Fibroblast of mammary gland (primary cell): ENCODE measurements at places on chromosomes 1 and 21.
A peak's percentile ranks its signal among the peaks of the same experiment; 100 is the strongest.

- DNase-seq, result peak; percentile 95
These were observed 733.9 kb upstream of the CHRM3 start for GRCh38 chr1:238652346-238652968.

DNA sequence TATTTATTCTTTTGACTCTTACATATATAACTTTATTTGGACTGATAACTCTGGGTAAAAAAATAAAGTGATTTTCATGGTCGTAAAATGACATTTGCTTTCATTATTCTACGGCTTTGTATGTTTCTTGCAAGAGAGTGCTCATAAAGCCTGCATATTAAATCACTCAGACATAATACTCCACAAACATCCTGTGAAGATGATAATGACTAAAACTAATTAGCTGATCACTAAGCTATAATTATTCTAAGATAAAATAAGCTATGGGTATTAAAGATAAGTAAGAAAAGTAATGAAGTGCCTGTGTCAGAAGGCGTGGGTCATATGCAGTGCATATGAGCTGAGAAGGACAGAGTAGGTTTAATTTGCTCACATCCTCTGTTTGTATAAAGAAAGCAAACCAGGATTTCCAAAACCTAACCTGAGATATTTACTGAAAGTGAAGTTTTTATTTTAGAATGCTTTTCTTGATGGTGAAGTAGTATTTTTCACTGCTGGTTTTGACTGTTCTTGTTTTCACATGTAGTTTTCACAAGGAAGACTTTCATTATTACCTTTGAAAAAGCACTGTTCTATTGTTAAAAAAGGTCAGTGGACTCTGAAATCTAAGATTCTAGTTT is 278.8 kb downstream of the AMY1C start:
- DNase-seq, result no peak

DNA sequence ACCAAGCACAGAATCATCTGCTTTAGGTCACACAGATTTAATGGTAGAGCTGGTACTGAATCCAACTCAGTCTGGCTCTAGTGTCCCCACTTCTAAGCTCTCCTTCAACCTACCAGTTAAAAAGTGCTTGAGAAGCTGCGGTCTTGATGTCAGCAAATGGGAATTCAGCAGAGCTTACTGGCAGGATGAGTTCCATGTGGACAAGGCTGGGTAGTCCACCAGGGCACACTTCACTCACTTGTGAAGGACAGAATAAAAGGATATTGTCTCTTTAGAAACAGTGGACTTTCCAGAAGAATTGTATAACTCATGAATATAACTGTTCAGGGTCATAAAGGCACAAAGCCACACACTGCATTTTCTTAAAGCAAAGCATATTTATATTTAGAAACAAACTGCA is 35.1 kb upstream of the GUCA2B start:
- DNase-seq, result no peak

DNA sequence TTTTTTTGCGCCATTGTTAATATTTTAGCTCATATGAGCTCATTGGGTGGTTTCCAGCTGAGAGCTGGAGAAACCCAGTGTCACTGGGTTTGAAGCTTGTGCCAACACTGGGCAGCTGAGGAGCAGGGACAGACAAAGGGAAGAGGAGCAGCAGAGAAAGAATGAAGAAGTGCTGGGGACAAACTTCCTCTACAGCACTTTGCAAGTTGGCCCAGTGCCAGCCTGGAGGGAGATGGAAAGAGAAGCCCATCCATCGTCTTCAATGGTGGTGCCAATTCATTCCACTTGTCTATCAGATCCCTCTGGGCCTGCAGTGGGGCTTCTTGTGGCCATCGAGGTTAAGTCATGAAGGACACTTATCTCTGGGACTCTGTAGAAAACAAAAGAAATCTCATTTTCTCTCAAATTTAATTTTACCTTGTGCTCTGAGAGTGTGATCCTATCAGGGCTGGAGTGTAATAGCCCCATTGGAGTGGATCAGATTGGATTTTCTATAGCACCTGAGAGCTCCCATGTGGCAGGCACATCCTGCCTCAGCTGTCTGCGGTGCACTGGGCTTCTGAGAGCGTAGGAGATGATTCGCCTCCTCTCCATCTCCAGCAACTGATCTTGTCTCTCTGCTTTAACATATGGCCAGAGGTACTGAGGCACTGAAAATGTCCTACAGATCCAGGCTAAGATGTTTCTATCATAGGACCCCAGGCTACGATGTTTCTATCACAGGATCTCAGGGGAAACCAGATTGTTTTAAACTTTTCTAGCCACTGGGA is 114.7 kb downstream of the TNR start:
- DNase-seq, result no peak

- DNase-seq, result peak; percentile 64
These were observed 27.4 kb downstream of the DTL start for GRCh38 chr1:212062832-212063438.

DNA sequence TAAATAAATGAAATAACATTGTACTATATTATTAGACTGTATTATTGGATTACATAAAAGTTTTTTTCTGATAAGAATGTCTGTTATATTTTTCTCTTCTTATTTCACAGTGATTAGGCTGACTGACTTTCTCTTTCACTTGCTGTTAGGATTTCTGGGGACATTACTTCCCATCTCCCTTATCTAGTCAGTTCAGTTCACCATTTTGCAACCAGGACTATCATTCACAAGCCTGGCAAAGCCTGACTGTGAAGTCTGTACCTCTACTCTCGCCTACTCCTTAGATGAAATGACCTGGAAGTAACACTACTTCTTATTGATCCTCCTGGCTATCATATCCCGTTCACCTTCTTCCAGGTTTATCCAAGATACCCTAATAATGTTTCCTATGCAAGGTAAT is 676.6 kb downstream of the USP25 start:
- no peak for DNase-seq

- peak; percentile 63 for DNase-seq
These were observed 1.4 kb downstream of the RNF11 start for GRCh38 chr1:51237351-51238033.

- no peak for DNase-seq
These were observed 9.3 kb upstream of the CLDN14 start for GRCh38 chr21:36489103-36489775.

DNA sequence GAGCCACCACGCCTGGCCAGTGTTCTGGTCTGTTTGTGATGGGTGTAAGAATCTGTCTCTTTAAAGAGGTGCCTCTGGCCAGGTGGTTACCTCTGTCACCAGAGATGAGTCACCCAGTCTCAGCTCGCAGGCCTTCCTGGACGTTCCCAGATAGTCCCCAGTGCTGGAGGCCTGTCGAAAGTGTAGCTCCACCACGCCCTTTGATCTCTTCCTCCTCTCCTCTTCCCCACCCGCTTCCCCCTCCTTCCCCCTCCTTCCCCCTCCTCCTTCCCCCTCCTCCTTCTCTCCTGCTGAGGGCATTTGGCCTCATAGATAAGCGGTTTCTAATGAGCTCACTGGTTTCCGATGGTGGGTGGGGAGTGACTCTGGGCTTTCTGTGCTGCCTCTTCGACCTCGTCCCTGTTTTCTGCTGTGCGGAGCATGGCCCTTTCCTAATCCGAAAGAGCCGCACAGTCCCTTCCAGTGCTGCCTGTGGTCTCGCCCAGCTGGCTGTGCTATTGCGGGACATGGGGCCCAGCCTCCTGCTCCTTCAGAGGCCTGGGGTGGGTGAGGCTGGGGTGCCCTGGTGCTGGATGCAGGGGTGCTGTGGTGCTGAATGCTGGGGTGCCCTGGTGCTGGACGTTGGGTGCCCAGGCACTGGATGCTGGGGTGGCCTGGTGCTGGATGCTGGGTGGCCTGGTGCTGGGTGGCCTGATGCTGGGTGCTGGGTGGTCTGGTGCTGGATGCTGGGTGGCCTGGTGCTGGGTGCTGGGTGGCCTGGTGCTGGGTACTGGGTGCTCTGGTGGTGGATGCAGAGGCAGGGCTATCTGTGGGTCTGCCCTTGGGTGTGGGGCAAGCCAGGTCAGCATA is 19.2 kb downstream of the AGPAT3 start:
- DNase-seq, result no peak

- DNase-seq, result no peak
These were observed 158.9 kb upstream of the COA6 start for GRCh38 chr1:234214129-234214910.

GRCh38 chr1:226541231-226541630 is 7.3 kb upstream of the STUM start:
- no peak for DNase-seq

DNA sequence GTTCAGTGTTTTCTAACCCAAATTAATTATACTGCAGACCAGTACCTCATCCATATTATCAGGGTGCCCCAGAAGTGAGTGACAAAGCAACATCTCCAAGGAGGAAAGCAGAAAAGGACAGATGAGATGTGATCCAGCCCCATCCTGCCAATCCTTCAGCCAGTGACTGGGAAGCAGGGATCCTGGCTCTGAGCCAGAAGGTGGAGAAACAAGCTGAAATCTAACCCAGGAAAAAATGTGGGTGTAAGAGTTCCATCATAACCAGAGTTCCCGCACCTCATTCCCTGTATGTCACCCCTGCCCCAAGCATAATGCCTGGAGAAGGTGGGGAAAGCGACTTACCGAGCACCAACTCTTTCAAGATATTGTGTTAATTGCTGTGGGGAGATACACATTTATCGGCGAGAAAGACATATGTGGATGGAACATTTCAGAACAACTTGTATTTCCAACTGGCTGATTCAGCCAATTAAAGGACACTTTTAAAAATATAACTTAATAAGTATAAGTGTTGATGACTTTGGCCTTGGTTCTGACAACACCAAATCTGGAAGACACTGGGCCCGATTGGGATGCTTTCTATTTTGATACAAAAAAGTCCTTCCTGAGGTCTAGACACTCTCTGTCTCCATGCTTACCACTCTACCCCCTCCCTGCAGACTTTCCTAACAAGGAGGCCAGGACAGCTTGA is 14.9 kb downstream of the PLEKHA6 start:
- DNase-seq, result no peak

GRCh38 chr1:109733236-109733870 is 7.5 kb downstream of the GSTM3 start:
- DNase-seq, result no peak

DNA sequence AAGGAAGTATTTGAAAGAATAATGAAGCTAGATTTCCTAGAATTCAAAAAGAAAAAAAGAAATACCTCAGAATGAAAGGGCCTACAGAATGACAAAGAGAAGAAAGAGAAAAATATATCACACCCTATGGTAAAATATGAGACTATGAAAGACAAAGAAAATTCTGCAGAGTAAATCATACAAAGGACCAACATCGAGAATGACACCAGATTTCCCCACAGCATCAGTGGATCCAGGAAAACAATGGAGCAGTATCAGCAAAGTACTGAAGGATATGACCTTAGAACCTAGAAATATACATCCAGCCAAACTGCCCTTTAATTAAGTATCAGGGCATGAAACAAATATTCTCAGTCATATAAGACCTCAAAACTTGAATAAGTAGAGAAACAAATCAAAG is 21.2 kb upstream of the IFNAR2 start:
- DNase-seq, result peak; percentile 11

- DNase-seq, result peak; percentile 80
These were observed 51.2 kb downstream of the DIP2A start for GRCh38 chr21:46509741-46510502.

DNA sequence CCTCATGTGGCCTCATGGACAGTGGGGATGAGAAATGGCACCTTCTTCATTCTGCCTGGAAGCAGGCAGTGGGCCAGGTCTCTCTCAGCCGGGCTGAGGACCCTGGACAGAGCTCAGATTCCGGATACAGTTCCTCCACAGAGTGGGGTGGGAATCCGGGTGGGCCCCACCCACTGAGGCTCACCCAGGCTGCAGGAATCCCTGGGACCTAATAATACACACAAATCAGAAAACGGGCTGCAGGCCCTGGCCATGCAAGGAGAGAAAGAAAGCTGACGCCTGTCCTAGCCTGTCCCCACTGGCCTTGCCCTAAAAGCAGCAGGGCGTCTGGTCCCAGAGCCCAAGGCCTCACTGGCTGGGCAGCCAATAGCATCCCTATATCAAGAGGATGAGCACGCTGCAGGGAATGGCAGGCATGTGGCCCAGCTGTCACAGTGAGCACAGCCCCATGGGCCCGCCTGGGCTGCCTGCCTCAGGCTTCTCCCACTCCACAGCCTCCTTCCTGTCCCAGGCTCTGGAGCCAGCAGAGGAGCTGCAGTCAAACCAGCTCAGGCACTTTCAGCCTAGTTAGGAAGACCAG is 25.3 kb downstream of the ACTA1 start:
- DNase-seq, result no peak

DNA sequence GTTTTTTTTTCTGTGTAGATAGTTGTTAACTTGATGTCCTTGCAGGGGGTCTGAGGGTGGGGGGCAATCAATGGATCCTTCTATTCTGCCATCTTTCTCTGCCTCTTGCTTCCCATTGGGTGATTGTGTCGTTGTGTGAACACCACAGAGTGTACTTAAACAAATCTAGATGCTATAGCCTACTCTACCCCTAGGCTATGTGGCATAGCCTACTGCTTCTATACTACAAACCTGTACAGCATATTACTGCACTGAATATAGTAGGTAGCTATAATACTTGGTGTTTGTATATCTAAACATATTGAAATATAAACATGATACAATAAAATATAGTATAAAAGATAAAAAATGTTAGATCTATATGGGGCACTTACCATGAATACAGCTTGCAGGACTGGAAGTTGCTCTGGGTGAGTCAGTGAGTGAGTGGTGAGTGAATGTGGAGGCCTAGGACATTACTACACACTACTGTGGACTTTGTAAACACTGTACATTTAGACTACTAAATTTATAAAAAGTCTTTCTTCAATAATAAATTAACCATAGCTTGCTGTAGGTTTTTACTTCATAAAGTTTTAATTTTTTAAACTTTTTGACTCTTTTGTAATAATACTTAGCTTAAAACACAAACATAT is 105.4 kb downstream of the CENPF start:
- peak; percentile 49 for DNase-seq

- peak; percentile 80 for DNase-seq
These were observed 10.7 kb downstream of the CLCNKA start for GRCh38 chr1:16032388-16033102.

- DNase-seq, result no peak
These were observed 18.6 kb upstream of the GPR37L1 start for GRCh38 chr1:202104073-202104472.

DNA sequence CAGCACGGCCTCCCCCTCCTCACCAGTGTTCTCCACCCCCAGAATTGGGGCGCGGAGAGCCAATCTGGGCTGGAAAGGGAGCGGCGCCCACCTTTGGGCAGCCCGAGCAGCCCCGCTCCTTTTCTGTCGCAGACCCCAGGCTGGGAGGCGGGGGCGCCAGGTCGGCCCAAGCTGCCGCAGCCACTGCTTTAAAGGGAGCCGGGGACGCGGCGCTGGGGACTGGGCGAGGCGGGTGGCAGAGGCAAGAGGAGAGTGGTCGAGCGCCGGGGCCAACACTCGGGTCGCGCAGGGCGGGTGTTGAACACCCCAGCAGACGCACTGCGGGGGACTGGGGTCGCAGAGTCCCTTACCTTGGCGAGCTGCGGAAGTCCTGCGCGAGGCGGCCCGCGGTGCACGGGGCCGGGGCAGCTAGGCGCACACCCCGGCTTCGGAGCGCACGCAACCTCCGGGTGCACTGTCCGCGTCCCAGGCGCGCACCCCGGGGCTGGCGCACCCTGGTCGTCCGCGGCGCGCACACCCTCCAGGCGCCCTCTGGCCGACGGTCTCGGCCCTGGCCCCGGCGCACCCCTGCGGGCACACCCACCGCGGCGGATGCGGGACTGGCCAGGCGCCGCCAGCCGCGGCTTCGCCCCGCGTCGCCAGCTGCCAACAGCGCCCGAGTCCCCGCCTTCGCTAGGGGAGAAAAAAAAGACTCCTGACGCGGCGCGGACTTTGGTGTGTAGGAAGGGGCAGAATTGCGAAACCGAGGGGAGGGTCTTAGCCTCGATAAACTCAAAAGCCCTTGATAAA is at the start of gene KANK4:
TSS of gene KANK4 (minus strand) at position 679 of the 789 bp plus-strand sequence. CDS start 37,870 bp downstream, outside the sequence.
- no peak for DNase-seq
